Cardiac atrium fibroblast (primary cell): ENCODE measurements at places on chromosomes 7 and 10. TPM values are rescaled to one million over a fixed set of nuclear protein-coding genes. Genes with fewer than 3 reads are reported as not detected.

ZNF107 gene
- total RNA-seq = 1.8 and 2.0 TPM in 2 replicates

FAM25A gene
- not detected in 2 replicates for total RNA-seq

TWIST1 gene
- 13.5 and 18.0 TPM in 2 replicates for total RNA-seq

AMZ1 gene
- total RNA-seq = under 0.01 TPM in 1 of 2 replicates, not detected in the other

FKBP9 gene
- total RNA-seq = 308 and 329 TPM in 2 replicates

INA gene
- total RNA-seq = 0.36 and 0.97 TPM in 2 replicates

SVOPL gene
- total RNA-seq = not detected in 2 replicates

RNF148 gene
- 0.32 and 1.1 TPM in 2 replicates for total RNA-seq

CHN2 gene
- total RNA-seq = 0.16 and 1.8 TPM in 2 replicates
